ENCODE measurements at places on chromosomes 5 and 9.

GRCh38 chr9:130429381-130429780, 15.4 kb upstream of the ASS1 start:
- DNase-seq: no peak

GRCh38 chr5:35880156-35880555, 23.5 kb downstream of the IL7R start:
- DNase-seq: no peak

- no peak for DNase-seq
Measured at GRCh38 chr5:125150041-125150669, 403.7 kb upstream of the ZNF608 start.

DNA sequence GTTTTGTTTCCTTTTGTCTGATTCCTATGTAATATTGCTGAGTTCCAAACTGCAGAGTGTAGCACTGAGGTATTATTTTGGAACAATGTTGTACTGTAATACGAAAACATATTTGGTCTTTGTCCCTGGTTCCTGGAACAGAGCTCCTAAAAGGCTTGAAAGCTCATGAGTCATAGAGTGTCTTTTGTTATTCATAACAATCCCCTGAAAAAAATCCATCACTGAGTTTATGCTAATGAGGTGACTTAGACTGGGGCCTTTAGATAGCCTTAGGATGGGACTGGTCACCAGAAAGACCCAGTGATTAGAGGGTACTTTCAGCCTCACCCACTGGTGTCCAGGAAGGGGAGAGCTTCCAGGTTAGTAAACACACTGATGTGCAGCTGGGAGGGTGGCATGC, 132.7 kb upstream of the POU5F2 start:
- no peak for DNase-seq

DNA sequence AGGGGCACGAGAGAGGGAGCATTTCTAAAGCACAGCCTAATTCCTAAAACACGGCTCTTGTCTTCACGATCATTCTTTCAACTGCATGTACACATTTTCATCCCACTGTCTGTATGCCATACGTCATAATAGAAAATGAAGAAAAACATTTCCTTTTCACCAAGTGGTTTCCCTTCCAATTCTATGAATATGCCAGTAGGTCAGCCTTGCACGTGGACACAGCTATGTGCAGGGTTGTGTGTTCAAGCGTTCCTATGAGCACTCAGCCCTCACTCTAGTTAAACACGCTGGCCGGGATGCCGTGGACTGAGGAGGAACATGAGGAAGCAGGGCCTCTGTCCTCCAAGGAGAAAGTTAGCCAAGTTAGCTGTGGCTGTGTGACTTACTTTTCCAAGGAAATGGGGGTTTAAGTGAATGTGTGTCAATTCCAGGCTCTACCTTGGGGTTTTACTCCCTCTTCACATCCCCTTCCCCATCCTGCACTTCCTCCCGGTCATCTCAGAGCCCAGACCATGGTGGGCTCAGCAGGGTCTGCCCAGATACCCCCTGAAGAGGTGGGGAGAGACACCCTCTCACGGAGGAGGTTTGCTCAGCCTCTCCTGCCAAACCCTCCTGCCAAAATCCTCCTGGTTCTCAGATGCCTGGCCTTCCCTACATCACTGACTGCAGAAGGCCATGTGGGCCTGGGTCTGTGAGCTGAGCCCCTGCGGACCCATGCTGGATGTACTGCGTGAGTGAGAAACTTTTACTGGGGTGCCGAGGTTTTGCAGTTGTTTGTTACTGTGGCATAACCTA, 230.6 kb downstream of the FSTL4 start:
- DNase-seq: no peak

DNA sequence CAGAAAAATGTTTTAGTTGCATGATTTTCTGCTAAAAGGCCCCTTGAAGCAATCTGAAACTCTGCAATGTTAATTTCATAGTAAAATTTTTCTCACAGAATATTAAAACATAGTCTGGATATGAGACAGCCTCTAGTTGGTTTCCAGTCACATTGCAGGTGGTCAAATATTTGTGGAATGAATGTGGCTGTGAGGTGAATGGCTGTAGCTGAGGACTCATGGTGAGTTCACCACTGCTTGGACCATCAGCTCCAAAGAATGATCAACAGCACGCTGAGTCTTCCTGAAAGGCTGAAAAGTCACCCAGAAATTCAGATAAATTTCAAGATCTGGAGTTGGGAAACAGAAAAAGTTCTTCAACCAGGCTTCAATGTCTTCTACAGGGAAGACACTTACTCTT, 79.8 kb downstream of the MAT2B start:
- DNase-seq: no peak

DNA sequence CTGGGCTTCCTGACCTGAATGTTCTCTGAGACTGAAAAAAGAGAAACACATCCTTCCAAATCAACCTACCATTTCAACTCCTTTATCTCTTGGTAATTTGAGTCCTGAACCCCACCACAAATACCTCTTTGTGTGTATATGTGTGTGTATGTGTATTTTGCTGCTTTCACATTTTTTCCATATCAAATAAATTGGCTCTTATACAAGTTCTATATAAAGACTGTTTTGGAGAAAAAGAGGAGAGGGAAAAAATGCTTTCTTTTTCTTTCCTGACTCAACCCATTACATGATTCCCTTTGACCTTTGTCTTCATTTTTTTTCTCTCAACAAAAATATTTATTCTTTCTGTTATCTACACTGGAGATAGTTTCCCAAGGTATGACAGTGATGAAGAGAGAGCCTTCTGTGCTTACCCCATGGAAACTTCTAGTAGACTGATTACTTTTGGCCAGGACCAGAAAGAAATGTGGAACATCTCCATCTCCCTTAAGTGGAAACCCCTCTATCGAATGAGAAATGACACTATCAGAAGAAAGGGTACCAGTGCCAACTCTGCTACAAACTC, 85.3 kb downstream of the PAPPA start:
- DNase-seq: no peak

DNA sequence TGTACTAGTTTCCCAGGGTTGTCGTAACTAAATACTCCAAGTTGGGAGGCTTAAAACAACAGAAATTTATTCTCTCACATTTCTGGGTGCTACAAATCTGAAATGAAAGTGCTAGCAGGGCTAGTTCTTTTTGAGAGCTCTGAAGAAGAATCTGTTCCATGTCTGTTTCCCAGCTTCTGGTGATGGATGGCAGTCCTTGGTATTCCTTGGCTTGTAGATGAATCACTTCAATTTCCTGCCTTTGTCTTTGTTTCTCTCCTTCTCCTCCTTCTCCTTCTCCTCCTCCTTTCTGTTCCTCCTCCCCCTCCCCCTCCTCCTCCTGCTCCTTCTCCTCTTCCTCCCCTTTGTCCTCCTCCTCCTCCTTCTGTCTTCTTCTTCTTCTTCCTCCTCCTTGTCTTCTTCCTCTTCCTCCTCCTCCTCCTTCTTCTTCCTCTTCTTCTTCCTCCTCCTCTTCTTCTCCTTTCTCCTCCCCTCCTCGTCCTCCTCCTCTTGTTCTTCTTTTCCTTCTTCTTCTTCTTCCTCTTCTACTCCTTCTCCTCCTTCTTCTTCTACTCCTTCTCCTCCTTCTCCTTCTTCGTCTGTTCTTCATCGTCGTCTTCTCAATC, 104.7 kb upstream of the ANKRD55 start:
- DNase-seq: no peak

DNA sequence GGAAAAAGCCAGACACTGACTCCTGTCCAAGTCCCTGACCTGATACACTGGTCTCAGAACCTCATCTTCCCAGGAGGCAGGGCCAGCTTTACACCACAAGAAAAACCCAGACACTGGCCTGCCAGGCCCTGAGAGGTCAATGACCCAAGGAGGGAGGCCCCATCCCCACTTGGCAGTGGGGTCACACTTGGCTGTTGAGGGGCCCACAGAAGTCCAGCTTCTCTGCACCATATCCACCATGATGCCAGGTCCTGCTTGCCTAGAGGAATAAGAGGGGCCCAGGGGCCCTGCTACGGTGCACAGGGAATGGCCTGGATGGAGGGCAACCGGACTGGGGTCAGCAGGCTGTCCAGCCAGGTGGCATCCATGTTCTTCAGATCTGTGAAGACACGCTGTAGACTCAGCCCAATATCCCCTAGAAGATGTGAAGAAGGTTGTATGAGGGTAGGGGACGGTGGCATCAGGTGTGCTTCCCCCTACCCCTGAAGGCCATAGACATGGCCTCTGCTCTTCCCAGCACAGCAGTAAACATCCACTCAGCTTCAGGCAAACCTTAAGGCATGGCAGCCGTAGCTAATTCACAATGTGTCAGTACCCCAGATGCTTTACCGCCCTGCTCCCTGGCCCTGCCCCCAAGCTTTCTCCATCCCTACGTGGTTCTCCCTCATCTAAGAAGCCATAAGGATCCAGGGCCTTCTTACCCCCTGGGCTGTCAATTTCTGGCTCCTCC, 6.7 kb downstream of the IRF1 start:
- no peak for DNase-seq

GRCh38 chr5:172506921-172507320, 52.6 kb upstream of the SH3PXD2B start:
- no peak for DNase-seq

GRCh38 chr9:123735376-123735775, 194.6 kb downstream of the DENND1A start:
- no peak for DNase-seq

DNA sequence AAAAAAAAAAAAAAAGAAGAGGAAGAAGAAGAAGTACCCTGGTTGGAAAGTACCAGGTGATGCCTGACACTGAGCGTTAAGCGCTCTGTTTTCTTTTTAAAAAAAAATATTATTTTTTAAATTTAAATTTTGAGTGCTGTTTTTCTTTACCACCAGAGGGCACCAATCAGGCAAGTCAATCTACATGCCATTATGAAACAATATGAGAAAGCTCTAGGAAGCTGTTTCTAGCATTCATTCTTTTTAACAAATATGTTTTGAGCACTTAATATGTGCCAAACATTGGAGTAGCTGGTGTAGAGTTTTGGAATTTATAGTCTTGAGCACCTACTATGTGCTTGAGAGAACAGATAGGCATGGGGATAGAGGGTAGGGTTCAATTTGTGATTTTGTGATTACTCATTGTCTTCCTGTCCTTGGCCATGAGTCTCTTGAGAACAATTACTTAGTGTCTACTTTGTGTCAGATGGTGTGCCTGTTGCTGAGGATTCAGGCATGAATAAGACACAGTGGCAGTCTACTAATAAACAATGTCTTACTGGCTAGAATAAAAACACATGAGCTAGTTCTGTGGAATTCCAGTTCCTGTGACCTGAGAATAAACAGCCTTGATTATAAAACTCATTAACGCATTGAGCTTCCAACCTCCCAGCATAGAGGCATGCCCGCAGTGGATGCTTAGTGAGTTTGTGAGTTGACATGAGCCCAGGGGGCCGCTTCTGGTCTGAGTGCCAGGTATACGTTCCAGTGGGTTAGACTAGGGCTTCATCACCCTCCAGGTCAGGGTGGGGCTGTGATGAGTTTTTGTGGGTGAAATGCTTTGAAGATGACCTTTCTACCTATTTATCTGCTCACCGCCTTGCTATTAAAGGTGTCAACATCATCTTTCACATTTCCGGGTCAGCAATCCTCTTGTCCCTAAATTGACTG, 3.0 kb upstream of the UBE2R2 start:
- DNase-seq: peak; percentile 26

DNA sequence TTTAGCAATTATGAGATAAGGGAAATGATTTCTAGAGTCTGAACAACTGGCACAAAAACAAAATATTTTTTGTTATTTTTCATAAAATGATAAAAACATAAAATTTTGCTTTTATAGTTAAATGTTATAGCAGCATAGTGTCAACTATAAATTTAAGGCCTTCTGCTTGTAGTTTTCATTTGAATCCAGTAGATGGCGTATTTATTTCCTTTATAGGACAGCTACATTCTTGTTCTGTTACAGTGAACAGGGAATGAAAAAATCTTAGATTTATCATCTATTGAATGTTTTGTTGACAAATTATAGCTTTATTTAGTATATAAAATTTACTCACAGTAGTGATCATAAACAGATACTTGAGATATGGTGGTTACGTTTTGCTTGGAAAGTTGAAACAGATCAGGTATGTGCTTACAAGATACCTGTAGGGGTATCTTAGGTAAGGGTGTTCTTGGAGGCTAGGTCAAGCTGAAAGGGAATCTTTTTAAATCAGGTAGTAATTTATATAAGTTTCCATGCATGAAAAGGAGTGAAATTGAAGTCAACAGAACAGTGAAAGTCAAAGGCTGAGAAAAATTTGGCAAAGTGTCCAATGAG, 239.3 kb upstream of the GRIN3A start:
- DNase-seq: no peak

DNA sequence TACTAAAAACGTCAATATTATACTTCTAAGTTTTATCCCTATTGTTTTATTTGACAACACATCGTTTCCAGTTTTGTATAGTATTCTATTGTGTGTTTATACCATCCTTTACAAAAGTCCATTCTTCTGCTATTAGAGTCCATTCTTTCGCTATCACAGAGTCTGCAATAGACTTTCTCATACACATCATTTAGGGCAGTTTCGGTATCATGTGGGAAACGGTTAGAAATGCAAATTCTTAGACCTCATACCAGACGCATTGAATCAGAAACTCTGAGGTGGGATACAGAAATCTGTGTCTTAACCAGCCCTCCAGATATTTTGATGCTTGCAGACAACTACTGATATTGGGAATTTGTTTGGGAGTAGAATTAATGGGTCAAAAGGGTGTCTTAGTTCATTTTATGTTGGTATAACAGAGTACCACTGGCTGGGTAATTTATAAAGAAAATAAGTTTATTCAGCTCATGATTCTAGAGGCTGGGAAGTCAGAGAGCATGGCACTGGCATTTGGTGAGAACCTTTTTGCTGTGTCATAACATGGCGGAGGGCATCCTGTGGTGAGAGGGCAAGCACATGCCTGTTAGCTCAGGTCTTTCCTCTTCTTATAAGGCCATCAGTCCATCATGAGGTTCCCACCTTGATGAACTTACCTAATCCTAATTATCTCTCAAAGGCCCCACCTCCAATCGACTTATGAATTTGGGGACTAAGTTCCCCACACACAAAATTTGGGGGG, 21.1 kb downstream of the CARTPT start:
- no peak for DNase-seq

DNA sequence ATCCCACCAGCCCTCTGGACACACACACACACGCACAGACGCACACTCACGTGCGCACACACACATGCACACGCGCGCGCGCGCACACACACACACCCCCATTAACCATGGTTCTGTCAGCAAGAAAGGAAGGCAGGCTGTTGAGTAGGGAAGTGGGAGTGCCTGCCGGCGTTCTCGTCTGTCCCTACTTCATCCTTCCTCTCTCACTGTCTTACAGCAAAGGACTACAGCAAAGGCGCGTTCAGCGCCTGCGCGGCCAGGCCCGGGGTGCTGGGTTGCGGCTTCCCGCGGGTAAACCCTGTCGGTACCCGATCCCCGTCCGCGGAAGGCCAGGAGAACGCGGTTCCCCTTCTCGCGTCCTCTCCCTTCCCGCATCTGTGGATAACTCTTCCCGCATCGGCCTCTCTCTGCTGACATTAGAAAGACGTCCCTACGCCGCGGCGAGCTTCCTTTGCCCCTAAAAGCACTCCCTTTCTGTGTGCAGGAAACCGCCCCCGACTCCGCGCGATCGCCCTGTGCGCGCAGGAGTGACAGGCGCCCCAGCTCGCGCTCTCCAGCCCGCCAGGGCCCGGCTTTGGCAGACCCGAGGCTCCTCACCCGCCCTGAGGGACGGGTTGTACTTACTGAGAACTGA, 219.2 kb downstream of the AGTPBP1 start:
- DNase-seq: no peak

All from amniotic stem cell (primary cell).